ENCODE measurements at places on chromosomes 2 and 18. TPM values are rescaled to one million over a fixed set of nuclear protein-coding genes. Genes with fewer than 3 reads are reported as not detected.

DNA sequence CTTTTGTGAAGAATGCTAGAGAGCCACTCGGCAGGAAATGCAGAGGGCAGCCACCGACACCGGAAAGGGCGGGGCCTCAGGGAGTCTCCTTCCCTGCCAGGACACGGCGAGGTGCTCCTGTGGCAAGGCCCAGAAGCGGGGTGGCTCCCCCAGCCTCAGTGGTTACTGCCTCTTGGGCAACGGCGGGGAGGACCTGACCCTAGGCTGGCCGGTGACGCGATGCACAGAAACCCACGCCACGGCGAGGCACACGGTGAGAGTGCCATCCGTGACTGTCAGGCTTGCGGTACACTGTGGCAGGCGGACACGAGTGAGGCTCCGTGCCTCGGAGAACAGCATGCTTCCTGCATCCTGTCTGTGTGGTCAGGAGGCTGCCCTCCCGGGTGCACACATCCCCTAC is 47.8 kb downstream of the ZAP70 start:
- no peak for DNase-seq

GRCh38 chr18:23738151-23738550 is 48.9 kb downstream of the LAMA3 start:
- DNase-seq, result no peak

DNA sequence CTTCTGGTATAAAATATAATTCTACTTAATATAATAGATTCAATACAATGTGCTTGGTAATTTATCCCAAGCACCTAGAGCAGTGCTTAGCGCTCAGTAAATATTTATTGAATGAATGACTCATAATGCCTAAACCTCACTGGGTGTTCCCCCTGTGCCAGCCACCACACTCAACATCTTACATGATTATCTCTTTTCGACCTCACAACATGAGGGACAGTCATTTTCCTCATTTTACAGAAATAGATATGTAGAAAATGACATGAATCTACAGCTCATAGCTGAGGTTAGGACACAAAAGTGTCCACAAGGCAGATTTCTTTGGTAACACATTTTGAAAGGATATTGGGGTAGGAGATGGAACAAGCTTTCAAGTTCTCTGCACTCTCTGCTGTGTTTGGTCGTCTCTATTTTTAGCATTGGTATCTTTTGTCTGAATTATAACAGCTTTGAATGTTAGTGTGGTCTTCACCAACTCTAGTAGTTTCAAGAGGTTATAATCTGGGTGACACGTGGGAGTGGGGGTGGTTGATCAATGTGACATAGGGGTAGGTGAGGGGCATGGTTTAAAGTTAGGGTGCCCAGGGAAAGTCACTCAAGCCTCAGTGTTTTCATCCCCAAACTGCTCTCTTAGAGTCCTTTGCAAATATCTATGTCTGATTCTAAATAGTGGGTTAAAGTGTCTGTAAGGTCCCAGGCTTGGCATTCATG is 9.8 kb downstream of the MYOM1 start:
- DNase-seq, result no peak

GRCh38 chr2:235774153-235774870 is 280.5 kb downstream of the AGAP1 start:
- DNase-seq, result no peak

DNA sequence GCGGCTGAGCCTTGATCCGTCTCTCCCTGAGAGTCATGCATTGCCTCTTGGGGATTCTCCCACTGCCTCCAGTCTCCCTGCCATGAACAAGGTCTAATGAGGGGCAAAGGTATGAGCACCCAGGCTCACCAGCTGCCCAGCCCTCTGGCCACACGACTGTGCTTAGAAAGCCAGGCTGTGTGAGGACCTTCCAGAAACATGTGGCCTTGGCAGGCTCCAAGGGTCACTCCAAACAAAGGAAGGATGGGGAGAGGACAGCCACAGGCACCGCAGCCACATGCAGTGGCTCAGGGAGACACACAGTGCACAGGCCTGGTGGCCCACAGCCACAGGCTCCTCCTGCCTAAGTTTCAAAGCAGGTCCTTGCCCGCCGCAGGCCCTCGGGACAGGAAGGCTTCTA is 35.8 kb downstream of the TGFA start:
- DNase-seq, result no peak

GRCh38 chr2:4690913-4691312 is 987.5 kb downstream of the DCDC2C start:
- DNase-seq, result no peak

GRCh38 chr2:195808189-195808588 is 151.2 kb downstream of the SLC39A10 start:
- DNase-seq, result no peak

- no peak for DNase-seq
Observed at GRCh38 chr18:478681-479080, 21.8 kb downstream of the COLEC12 start.

- DNase-seq, result no peak
Observed at GRCh38 chr2:114082731-114083433, 193.0 kb downstream of the ACTR3 start.

GRCh38 chr2:187208199-187208785 is 239.8 kb downstream of the CALCRL start:
- no peak for DNase-seq

- DNase-seq, result no peak
Observed at GRCh38 chr2:240136671-240137292, 677 bp upstream of the COPS9 start.

DNA sequence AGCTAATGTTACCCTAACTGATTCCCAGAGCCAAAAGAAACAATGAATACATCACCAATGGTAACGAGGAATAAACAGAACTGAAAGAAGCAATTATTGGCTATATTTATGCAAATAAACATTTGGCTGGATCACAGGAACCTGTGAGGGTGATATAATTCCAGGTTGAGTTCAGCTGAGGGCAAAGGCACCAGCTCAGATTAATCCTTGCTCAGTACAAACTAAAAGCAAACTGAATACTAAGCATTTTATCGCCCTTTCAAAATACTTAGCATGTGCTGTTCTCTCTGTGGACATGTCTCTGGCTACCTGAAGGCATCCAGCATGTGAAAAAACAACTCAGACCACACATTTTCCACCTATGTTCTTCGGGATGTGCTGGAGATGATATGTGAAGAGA is 791.7 kb downstream of the METTL4 start:
- no peak for DNase-seq

DNA sequence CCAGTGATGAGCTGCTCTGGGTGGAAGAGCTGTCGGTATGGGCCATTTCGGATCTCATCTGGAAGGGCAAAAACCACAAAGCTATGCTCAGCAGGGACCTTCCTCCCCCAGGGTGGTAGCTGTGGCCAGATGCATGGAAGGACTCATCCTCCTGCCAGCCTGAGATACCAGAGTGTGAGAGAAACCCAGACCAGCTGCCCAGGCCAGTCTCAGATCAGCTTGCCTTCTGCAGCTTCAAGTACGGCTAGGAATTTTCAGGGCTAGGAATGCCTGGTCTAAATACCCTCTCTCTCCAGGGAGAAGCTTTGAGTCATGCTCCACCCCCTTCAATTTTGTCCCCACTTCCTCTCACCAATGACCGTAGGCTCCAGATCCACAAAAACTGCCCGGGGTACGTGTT is 1.4 kb upstream of the TUBA4B start:
- DNase-seq, result no peak

GRCh38 chr18:23087352-23087751 is 47.9 kb upstream of the CABLES1 start:
- DNase-seq, result no peak

DNA sequence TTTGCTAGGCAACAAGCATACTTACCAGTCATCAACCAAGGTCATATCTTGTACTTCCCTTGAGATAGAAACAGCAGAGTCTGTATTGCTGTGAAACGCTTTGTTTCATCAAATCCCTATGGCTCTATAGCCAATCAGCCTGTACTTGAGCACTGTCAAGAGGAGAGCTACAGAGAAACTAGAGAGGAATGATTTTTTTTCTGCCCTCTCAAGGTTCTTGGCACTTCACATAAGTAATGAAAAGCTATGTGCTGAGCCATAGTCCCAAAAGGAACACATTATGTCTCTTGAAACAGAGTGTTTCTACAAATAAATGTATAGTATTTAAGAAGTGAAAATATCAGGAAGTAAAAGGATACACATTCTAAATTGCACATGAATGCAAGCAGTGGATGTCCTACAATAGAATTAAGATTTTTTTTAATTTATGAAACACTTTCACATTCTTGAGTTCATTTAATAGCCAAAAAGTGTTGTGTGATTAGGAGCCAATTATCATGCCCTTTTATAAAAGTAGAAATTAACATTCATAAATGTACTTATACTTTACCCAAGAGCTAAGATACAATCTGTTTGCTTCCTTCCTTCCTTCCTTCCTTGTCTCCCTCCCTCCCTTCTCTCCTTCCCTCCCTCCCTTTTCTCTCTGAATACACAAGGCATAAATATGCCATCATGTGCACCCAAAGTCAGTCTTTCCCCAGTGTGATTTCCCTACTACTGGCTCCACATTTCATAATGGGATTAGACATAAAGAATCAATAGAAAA is 131.8 kb downstream of the CSRNP3 start:
- no peak for DNase-seq

DNA sequence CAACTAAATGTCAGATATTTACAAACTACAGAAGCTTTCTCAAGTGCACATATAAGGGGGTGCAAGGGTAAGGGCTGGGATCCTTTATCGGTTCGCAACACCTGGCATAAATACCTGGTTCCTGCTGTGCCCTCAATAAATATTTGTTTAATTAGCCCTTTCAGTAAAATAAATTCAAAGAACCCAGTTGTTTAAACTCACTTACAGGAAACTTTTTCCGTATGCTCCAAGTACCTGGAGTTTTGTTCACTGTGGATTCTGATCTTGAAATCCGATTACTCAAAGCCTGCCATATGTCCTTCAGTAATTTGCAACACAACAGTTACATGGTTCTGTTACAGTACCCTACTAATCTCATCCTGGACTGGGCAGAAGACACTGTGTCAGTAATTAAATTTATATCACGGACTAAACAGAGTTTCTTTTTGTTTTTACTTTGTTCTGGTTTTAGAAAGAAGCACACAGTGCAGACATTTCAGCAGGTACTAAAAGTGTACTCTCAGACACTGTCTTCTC is 36.9 kb downstream of the TBC1D8 start:
- no peak for DNase-seq

- no peak for DNase-seq
Observed at GRCh38 chr2:73018188-73018825, 53.2 kb downstream of the SFXN5 start.

DNA sequence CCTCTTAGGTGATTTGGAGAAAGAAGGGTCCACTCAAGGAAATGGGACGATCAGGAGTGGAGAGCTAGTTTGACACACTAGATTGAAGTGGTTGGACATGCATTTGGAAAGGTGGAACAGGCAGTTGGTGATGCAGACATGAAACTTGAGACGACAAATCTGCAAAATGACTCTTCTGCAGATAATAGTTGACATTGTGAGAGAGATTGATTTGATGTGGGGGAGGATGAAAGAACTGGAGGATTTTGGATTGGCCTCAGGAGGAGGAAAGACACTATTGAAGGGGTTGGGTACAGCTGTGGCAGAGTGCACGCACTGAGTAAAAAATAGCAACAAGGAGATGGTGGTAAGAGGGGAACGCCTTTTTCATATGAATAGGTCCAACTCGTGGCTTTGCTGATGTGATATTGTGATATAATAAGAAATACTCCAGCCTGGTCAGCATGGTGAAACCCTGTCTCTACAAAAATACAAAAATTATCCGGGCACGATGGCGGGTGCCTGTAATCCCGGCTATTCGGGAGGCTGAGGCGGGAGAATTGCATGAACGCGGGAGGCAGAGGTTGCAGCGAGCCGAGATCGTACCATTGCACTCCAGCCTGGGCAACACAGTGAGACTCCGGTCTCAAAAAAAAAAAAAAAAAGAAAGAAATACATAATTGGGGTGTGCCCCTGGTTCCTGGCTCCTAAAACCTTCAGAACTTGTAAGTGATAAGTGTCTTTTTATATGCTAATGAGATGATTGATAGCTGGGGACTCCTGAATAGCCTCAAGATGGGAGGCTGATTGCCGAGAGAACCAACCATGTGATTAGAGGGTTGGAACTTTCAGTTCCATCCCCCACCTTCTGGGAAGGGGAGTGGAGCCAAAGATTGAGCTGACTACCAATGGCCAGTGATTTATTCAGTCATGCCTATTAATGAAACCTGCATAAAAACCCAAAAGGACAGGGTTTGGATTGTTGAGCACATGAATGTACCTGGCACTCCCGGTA is 9.7 kb downstream of the TTLL4 start:
- DNase-seq, result no peak

- no peak for DNase-seq
Observed at GRCh38 chr2:203650860-203651613, 55.4 kb upstream of the CD28 start.

GRCh38 chr2:150587547-150588505 is 100.4 kb upstream of the RND3 start:
- DNase-seq, result no peak

DNA sequence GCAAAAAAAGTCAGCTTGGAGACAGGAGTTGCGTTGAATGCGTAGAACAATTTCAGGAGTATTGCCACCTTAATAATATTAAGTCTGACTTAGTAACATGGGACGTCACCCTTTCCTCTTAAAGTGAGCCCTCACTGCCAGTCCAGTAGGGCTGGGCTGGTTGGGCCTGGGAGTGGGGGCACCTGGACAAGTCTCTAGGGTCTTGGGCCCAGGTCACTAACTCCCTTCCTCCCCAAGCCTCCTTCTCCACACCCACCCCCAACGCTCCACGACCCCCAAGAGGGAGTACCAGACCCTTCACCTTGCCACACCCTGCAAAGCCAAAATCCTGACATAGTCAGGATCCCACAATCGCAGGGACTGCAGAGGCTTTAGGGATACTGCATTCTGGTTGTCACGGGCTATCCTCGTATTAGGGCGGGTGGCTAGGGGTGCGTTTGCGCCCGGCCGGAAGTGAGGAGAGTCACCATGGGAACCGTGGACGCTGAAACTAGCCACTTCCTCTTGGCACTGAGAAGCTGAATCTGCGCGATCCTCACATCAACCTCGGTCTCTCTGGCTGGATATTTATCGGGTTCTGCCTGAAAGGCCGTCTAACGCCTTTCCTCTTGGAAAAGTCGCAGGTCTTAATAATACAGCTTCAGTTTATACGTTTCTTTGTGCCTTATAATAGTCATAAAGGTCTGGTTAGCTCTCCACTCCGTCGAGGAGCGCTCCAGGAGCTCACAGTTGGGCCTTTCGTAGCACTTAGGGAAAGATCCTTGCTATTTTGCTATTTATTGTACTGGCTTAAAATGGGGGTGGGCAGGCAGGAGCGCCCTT is 10.3 kb upstream of the CXXC1 start:
- peak; percentile 80 for DNase-seq

DNA sequence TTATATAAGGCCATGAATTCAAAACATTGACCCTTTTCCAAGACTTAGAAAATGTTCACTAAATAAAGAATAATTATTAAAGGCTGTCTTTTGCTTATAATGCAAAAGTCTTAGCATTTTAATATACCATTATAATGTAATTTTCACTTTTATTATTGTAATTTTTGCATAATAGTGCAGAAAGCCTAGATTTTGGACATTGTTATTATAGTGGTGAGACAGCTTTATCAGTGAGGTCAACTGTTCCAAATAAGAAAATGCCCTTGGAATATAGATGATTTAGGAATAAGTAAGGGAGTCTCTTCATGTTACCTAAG is 56.6 kb downstream of the ATIC start:
- no peak for DNase-seq

Gene RGPD4
- total RNA-seq, result not detected

Gene GAD1
- total RNA-seq, result not detected

Gene SCN7A
- 22.3 TPM for total RNA-seq

Gene TMEM247
- total RNA-seq, result not detected

Gene MZT2B
- total RNA-seq, result 422 TPM
